Right ventricle myocardium superior (tissue), 1 donor: ENCODE measurements at places on chromosomes 3 and 15. TPM values are rescaled to one million over a fixed set of nuclear protein-coding genes. Genes with fewer than 3 reads are reported as not detected.

DNA sequence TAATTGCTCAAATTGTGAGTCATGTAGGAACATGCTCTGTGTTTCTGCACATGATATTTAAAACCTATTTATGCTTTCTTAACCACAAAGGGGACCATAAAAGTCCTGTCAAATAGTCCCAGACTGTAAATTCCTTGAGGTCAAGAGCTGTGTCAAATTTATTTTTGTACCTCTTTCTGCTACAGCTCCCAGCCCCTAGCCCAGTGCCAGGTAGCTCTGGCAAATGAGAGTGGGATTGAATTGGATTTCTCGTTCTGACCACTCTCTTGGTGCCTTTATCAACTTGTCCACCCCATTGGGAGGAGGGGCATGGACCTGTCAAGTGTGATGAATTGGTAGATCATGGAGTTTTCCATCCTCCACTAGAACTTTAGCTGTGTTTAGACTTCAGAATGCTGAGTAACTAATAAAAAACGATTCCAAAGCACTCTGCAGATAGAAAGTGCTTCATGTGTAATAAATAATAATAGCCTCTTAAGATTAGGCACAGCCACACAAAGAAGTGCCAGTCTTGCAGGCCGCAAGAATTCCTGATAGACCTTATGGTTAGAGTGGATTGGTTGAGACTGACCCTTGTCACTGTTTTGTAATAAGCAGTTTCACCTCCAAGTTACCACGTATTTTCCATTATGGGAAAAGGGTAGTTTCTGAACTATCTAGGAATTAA lies 120.4 kb downstream of the LPP start:
- DNase-seq, result no peak

Gene CYP1A2
- total RNA-seq, result not detected

Gene FANCD2OS
- total RNA-seq, result not detected

GRCh38 chr3:23938688-23939087 lies 6.4 kb upstream of the NR1D2 start:
- DNase-seq, result no peak

Gene SOX14
- total RNA-seq, result not detected

Gene ZNF35
- 6.3 TPM for total RNA-seq

Gene TMEM158
- total RNA-seq, result 0.48 TPM

Gene USP50
- total RNA-seq, result 0.97 TPM

DNA sequence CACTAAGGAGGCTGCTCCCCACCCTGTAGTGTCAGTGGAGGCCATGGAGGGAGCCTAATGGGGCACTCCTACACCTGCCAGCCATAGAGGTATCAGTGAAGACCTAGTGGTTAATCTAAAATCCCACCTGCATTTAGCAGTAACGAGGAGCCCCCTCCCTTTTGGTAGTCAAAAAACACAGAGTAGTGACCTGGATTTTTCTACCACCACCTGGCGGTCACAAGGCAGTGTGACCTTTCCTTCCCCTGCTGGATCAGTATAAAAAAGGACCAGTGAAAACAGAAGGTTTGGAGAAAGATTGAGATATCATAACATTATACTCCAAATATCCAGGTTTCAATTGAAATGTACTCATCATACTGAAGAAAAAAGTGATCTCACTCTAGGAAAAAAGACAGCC lies 241.2 kb downstream of the PYDC2 start:
- DNase-seq, result no peak

GRCh38 chr3:129604767-129605166 lies 1.7 kb downstream of the PLXND1 start:
- no peak for DNase-seq

Gene SV2B
- 4.1 TPM for total RNA-seq

DNA sequence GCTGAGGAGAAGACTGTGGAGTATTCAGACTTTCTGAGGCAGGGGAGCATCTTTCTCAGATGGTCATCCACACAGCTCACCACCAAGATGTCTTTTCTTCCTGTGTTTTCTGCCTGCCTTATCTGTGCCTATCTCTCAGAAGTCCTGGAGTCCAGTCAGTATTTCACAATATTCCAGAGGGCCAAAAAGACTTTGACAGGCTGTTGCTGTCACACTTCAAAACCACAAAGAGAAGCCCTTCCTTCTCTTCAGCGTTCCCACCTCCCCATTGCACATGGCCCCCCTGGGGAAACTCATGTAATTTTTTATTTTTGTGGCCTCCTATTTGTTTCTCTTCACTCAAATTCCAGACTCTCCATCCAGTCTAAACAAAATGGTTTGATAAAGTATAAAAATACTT lies 585.2 kb downstream of the EPHA3 start:
- no peak for DNase-seq

Gene STX19
- not detected for total RNA-seq

Gene FETUB
- not detected for total RNA-seq

DNA sequence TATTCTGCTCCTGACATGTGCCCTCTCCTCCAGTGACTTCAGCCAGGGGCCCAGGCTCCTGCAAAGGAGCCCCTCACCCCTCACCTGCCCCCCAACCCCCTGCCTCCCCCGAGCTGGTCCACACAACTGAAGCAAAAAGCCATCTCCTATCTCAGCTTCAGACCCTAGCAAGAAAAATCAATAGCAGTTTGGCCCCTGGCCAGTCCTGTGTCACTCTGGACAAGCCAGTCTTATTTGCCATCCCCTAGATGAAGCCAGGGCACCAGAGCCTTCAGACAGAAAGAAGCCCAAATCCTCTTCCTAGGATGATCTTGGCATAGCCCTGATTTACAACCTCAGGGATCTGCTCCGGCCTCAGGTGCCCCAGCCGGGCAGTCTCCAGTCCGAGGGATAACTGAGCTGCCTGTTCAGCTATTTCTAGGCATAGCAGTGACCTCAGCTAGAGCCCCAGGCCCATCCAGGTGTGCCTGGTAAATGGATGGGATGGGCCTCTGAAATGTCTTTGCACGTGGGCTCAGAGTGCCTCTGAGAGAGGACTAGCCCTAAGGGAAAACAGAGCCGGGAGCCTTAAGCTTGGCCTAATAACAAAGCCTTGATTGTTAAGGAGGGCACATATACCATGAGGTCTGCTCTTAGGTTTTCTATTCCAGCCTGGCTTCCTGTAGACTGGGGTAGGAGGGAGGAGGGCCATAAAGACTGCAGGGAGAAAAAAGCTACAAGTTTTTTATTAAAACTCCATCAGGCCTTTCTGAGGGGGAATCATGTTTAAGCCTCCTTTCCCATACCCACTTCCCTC lies 242.0 kb downstream of the SHQ1 start:
- no peak for DNase-seq

- no peak for DNase-seq
Observed at GRCh38 chr3:16668776-16669545, 63.7 kb upstream of the DAZL start.

DNA sequence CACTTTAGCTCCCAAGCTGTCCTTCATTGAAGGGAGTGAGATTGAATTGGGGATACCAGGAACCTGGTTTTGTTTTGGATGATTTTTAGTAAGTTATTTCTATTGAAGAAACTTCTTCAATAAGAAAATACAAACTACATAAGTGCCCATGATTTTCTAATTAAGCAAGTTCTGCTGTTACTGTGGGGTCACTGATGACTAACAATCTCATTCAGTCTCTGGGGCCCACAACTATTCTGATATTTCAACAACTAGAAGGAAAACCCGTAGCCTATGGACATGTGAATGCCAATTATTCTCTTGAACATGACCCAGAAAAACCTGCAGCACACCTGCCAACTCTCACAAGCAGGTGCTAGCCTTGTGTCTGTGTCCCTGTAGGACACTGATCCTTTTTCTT lies 184.6 kb downstream of the DCLK3 start:
- DNase-seq, result no peak

DNA sequence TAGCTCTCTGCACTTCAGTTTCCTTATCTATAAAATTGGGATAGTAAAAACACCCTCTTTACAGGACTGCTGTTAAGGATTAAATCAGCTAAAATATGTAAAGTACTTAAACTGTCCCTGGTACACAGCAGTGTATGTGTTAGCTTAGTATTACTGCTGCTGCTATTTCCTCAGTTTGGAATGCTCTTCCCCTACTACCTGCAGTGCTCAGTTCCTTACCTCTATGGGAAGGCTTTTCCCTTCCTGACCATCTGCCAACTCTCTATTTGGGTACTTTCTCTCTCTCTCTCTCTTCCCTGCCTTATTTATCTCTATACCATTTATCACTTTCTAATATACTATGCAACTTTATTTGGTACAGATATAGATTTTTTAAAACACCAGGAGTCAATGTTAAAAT lies 26.5 kb downstream of the KPNA4 start:
- DNase-seq, result no peak

Gene AMT
- 32.2 TPM for total RNA-seq

DNA sequence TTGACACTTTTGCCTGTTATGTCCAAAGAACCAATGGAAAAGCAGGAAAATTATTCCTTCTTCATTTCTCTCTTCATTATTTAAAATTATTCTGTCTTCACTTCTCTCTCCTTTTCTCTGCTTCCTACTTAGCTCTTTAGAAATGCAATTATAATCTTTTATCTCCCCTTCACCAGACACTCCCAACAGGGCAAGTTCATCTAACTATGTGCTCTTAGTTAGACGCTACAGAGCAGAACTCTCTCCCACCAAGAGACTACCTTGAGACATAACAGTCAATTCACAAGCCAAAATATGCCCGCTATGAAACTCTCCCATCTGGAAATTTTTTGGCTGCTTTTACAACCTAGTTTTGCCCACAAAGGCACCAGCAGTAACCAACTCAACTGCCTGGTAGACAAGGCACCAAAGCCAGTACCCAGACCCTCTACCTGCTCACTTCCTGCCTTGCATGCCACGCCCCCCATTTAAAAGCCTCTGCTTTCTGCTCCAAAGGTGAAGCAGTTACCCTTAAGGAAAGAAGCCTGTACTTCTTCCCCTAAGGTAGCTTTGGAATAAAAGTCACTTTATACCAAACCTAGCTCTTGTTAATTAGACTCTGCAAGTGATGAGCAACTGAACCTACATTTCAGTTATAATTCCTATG lies 28.1 kb downstream of the CCRL2 start:
- no peak for DNase-seq

- no peak for DNase-seq
Observed at GRCh38 chr3:55676643-55677042, 189.5 kb upstream of the WNT5A start.

GRCh38 chr3:77412021-77412438 lies 372.1 kb downstream of the ROBO2 start:
- no peak for DNase-seq

Gene RTP3
- total RNA-seq, result not detected

Gene ATP10A
- 0.75 TPM for total RNA-seq

DNA sequence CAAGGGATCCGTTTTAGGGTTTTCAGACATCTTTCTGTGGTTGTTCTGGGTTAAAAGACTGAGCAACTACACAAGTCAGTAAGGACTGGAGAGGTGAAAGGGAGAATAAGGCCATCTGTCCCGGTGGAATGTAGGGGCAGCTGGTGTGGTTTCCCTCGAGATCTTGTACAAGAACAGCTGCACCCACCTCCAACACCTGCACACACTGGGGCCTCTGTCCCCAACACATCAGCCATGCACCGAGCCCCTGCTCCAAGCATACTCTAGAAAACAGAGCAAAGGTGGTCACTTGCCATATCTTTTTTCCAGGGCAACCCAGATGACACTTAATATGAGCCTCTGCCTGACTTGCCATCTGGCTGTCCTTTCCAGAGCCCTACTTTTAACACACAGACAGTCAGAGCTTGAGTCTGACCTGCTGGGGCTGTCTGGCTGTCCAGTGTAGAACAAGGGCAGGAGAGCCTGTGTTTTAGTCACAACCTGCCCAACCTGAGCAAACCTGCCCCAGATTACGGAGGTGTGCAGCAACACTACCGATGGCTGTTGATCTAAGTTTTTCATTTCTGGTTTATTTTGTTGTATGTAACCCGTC lies 12.2 kb downstream of the MAN2A2 start:
- DNase-seq, result no peak

Gene CX3CR1
- total RNA-seq, result 1.5 TPM

Gene GPR149
- not detected for total RNA-seq

DNA sequence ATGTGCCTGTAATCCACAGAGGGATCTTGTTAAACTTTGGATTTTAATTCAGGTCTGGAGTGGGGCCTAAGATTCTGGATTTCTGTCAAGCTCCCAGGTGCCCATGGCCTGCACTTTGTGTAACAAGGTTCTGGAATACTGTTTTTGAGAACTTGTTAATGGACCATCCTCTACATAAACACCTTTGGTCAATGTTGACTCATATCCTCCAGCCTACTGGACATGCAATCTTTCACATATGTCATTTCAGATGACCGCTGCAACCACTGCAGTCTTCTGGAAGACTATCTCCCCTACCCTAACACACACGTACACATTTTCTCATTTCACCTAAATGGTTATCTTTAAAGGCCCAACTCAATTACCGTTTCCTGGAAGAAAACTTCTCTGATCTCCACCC lies 302.1 kb upstream of the TPRG1 start:
- DNase-seq, result no peak

GRCh38 chr3:87410110-87410509 lies 133.7 kb upstream of the POU1F1 start:
- no peak for DNase-seq

GRCh38 chr3:188001093-188001492 lies 152.9 kb upstream of the LPP start:
- DNase-seq, result no peak

DNA sequence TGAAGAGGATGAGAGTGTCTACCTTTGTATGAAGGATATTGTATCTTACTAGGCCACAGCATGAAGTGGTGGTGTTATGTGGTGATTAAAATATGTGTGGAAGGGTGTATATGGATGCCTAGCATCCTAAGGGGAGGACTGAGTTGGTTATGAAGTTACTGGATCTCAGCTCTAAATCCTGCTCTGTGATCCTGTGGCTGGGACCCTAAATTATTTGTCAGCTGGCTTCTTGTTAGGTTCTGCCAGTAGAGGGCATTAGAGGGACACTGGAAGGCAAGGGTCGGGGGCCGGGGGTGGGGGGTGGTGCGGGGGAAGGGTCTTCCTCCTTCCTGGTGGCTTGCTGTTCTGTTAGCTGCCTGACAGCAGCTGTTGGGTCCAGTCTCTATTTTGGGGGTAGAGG lies 34.9 kb downstream of the MORF4L1 start:
- no peak for DNase-seq

Gene PSTPIP1
- total RNA-seq, result 5.0 TPM

Gene PYGO1
- total RNA-seq, result 6.0 TPM

DNA sequence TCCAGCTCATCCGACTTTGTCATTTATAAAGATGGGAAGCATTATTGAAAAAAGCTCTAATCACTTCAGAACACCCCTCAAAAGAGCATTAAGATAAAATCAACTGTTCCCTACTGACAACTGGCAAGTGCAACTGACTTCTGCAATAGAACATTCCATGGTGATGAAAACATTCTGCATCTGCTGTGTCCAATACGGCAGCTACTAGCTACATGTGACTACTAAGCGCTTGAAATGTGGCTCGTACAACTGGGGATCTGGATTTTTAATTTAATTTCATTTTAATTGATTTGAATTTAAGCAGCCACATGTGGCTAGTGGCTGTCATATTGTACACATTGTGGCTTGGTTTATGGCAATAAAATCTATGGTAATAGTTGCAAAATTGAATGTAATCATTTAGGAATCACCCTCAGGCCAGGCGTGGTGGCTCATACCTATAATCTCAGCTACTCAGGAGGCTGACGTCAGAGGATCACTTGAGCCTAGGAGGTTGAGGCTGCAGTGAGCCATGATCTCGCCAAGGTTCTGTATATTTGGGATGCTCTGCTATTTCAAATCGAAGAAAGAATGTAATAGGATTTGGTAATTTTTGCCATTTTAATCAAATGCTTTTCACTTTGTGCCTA lies 390.3 kb downstream of the GABRB3 start:
- DNase-seq, result no peak

GRCh38 chr3:127960421-127960965 lies 45.5 kb downstream of the KBTBD12 start:
- no peak for DNase-seq
